Brain pericyte (primary cell): ENCODE measurements at places on chromosomes 11 and 22.
A peak's percentile ranks its signal among the peaks of the same experiment; 100 is the strongest.

- no peak for DNase-seq
Measured at GRCh38 chr11:127223026-127223425, 222.5 kb upstream of the KIRREL3 start.

DNA sequence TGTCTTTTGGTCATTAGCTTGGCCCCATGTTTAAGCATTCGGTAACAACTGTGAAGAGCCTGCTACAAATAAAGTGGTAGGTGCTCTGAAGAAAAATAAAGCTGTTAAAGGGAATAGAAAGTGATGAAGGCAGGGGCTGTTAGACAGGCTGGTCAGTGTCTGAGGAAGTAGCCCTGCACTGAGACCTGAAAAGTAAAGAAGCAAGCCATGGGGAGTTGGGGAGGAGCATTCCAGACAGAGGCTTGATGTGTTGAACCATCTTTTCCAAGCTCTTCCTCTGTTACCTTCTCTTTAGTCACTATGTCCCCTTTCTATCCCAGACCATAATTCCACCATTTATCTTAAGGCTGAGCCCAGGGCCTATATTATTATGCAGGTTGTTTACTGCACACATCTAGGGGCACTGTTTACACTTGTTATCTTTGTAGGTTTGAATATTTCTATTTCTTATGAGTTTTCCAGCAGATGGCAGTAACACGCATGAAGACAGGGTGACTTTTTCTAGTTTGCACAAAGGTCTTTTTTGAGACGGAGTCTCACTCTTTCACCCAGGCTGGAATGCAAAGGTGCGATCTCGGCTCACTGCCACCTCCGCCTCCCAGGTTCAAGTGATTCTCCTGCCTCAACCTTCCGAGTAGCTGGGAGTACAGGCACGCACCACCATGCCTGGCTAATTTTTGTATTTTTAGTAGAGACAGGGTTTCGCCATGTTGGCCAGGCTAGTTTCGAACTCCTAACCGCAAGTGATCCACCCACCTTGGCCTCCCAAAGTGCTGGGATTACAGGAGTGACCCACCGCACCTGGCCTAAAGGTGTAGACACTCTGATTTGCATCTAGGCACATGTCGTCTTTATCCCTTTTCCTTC is 23.0 kb downstream of the ZFTA start:
- DNase-seq: no peak

GRCh38 chr11:19953909-19954308 is 206.4 kb downstream of the DBX1 start:
- peak; percentile 73 for DNase-seq

GRCh38 chr11:117218133-117218915 is 13.5 kb downstream of the PCSK7 start:
- no peak for DNase-seq

DNA sequence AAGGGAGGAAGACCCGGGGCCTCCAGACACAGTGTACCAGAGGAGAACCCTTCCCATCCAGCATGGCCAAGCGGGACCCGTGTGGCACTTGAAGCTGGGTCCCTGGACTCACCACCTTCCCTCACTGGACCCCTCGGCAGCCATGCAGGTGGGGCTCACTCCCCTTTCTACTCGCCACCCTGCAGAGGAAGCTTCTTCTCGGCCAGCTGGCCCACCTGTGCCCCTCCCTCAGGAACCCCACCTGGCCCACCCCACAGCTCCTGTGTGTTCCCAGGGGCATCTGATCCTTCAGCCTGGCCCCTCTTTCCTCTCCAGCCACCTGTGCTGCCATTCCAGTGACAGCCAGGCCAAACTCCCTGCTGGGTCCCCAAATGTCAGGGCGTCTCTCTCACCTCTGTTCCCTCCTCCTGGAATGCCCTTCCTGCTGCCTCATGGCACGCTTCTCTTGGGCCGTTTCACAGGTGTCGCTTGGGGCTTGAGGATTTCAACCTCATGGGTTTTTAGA is 38.0 kb downstream of the IGF2 start:
- DNase-seq: no peak

DNA sequence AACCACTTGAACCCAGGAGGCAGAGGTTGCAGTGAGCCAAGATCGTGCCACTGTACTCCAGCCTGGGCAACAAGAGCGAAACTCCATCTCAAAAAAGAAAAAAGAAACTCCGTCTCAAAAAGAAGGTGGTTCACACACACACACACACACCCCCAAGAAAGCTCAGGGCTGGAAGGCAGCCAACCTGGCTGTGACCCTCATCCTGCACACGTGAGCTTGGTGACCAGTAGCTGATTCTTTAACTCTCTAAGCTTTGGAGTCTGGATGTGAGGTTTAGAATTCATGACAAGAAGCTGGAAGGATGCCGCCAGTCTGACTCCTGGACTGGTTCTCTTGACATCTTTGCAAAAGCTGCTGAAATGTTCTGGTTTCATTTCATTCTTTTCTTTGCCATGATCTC is 1.9 kb upstream of the RNH1 start:
- no peak for DNase-seq

DNA sequence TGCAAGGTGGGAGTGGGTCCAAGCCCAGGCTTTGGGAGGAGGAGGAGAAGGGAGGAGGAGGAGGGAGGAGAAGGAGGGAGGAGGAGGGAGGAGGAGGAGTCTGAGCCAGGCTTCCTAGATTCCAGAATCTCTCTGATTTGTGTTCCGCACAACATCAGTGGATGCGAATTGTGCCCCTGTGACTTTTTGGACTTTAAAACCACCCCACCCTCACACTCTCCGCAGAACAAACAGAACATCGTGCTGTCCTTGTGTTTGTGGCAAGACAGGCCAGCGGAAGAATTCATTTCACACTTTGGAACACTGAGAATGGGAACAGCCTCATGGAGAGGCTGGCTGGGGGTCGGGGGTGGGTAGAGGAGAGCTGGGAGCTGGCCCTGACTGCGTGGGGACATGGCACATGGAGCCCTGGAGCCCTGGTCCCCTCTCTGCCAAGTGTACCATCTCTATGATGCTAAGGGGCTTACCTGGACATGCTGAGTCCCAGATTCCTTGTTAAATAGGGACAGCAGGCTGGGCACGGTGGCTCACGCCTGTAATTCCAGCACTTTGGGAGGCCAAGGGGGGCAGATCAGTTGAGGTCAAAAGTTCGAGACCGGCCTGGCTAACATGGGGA is 16.4 kb upstream of the SHANK2 start:
- DNase-seq: no peak

- no peak for DNase-seq
Measured at GRCh38 chr11:134529212-134530096, 117.4 kb upstream of the B3GAT1 start.

GRCh38 chr11:108733479-108734116 is 68.7 kb downstream of the DDX10 start:
- DNase-seq: no peak

- no peak for DNase-seq
Measured at GRCh38 chr22:47588578-47588960, 826.1 kb downstream of the TBC1D22A start.

DNA sequence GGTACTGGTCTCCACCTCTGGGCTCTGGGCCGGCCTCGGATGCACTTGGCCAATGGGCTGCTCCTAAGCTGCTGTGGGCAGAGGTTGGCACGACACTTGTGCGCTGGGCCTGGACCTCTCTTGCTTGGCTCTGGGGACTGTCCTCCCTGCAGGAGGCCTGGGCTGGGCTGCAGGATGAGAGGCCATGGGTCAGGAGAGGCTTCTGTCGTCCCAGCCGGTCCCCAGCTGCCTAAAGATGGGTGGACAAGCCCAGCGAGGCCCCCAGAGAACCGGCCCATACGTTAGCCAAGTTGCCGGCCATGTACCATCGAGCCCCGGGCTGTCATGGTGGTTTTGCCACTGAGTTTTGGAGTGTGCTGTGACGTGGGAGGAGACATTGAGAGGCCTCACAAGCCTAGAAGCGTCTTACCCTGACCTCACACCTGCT is 1.6 kb upstream of the CCDC188 start:
- DNase-seq: no peak

DNA sequence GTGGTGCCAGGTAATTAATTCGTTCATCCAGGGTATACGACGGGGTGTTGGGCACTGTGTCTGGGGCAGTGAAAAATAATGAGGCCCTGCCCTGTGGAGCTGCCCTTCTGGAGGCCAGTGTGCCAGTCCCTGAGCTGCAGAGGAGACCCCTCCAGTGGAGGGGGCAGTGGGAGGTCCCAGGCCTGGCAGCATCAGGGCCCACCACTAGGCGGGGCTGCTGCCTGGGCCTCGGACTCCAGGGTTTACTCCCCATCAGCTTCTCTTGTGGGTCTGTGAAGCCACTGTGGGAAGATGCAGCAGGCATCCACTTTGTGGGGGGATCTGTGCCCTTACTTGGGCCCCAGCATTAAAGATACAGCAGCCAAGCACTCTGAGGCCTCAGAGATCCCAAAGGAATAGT is 17.4 kb upstream of the TMPRSS6 start:
- no peak for DNase-seq

- no peak for DNase-seq
Measured at GRCh38 chr22:20044495-20045151, 23.7 kb downstream of the TANGO2 start.

DNA sequence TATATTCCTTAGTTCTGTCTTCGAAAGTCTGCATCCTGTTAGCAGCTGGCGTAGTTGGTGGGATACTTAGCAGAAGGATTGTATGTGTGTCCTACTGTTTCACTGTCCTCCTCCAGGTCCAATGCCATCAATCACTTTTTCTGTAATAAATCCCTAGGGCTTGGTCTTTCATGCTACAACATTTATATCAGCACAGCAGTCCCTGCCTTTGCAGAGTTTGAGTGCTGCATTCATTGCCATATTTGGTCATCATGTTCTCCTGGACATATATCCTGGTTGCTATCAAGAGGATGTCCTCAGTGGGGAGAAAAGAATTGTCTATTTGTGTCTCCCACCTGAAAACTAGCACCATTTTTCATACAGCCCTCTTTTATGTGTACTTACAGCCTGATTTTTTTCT is 67.0 kb downstream of the OR5AK2 start:
- DNase-seq: no peak

DNA sequence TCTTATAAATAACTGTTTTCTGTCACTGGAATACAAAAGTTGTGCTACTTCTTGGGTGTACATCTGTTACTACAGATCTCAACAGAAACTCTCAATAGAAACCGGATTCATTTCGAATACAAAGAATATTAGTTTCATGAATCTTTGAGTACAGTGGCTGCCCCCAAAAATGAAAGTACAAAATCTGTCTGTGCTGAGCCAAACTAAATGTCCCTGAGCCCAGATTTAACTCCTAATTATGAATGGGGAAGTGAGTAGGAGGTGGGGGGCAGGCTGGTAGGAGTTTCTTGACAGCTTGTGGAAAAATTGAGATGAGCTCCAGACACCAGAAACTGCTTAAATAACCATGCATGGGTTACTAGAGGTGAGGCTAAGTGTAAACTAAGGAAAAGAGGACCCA is 41.6 kb downstream of the PITPNB start:
- DNase-seq: no peak

DNA sequence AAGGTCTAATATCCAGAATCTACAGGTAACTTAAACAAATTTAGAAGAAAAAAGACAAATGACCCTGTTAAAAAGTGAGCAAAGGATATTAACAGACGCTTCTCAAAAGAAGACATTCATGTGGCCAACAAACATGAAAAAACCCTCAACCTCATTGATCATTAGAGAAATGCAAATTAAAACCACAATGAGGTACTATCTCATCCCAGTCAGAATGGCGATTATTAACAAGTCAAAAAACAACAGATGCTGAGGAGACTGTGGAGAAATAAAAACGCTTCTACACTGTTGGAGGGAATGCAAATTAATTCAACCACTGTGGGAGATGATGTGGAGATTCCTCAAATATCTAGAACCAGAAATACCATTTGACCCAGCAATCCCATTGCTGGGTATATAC is 67.2 kb downstream of the SLC17A6 start:
- no peak for DNase-seq

DNA sequence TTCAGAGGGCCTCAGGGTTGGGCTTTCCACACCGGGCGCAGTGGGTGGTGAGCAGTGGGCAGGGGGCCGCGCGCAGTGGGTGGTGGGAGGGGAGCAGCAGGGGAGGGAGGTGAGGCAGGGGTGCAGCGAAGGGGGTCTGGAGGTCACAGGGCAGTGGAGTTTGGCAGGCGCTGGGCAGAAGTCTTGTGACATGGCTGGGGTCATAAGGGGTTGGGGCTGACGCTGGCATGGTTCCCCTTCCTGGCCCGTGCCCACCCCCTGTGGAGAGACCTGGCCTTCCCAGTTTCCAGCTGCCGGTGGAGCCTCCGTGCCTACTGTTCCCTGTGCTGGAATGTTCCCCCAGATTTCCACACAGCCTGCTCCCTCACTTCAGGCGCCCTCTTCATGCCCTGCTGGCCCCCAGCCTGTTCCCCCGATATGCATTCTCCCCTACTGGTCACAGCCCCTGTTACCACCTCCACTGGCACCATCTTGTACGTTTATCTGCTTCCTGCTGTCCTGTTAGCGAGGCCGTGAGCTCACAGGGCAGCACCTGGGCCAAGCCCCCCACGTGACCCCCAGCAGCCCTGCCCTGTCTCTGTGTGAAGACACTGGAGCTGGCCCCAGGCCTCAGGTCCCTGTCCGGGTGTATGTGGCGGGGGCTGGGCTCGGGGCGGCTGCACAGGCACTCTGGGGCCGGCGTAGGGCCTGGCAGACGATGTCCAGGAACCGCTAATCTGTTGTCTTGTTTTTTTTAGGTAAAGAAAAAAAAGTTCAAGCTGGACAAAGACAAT is 111.6 kb downstream of the KCNQ1OT1 start:
- no peak for DNase-seq

GRCh38 chr11:96338910-96339705 is 3.9 kb downstream of the MAML2 start:
- no peak for DNase-seq

GRCh38 chr11:86575208-86575855 is 97.1 kb downstream of the ME3 start:
- no peak for DNase-seq

- no peak for DNase-seq
Measured at GRCh38 chr11:19735157-19735908, 22.7 kb downstream of the NAV2 start.

- DNase-seq: no peak
Measured at GRCh38 chr11:75152090-75152489, 1.2 kb downstream of the SLCO2B1 start.

DNA sequence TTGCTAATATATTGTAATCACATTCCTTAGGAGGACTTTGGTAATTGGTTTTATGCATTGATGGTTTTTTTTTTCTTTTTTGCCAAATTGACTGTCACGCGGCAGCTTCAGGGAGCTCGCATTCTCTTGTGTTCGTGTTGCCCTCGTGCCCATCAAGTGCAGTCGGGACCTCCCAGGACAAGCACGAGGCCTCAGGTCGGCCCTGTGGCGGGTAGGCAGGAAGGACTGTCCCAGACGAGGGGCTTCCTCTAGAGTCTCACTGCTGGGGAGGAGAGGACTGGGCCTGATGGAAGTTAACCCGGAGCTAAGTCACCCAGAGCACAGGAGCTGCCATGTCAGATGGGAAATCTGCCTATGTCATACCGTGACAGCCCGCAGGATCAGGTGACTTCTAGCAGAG is 37.0 kb downstream of the CTTN start:
- DNase-seq: no peak

- DNase-seq: no peak
Measured at GRCh38 chr11:11265994-11266606, 87.0 kb downstream of the CSNK2A3 start.
